ENCODE measurements at places on chromosomes 4 and X.

DNA sequence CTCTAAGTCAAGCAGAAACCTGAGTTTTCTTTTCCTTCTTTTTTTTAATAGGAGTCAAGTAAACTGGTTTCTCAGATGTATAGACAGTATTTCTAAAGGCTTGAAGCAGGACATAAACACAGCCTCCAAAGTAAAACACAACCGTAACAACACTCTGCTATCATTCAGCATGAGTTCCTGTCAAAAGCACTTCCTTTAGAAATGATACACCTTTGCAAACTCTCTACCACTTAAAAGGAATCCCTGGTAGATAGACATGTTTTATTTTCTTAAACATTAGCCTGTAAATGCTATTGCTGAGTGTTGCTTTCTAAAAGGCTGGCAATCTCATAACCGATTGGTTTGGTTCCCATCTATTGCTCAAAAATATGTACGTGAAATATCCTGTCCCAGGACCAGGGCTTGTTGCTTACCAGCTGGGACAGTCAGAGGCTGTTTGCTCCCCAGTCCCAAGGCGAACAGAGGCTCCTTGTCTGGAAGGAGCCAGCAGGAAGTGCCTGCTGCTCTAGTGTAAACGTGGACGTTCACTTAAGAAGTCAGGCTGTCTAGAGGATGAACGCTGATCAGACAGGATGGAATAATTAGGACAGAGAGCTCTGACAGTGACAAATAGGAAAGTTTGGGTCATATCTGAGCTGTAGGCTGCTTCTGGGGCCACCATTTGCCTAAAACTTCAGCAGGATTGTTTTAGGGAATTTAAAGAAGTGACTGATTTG is 173.9 kb upstream of the KLF3 start:
- no peak for DNase-seq

- DNase-seq, result no peak
These were observed 38.1 kb downstream of the PNPLA4 start for GRCh38 chrX:7889135-7889534.

- no peak for DNase-seq
These were observed 67.8 kb upstream of the ETNPPL start for GRCh38 chr4:108830509-108831244.

- DNase-seq, result no peak
These were observed 67.0 kb downstream of the GPC3 start for GRCh38 chrX:133918361-133918771.

DNA sequence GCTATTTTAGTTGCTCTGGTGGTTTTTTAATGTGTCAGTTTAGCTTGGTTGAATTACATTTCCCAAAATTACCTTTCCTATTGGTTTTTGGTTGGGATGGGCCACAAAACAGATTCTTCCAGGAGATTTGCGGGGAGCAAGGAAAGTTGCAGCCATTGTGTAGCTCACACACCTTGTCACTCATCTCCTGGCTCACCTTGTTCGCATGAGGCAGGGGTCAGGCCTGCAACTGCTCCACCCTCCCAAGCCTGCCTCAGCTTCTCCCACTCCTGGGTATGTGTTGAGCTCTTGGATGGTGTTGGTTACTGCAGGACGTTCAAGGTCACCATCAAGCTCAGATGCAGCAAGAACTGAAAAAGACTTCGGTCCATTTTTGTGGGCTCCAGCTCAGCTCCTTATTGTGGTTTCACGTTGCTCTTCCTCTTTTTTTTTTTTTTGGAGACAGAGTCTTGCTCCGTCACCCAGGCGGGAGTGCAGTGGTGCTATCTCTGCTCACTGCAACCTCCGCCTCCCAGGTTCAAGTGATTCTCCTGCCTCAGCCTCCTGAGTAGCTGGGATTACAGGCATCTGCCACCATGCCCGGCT is 95.6 kb upstream of the METTL14 start:
- no peak for DNase-seq

DNA sequence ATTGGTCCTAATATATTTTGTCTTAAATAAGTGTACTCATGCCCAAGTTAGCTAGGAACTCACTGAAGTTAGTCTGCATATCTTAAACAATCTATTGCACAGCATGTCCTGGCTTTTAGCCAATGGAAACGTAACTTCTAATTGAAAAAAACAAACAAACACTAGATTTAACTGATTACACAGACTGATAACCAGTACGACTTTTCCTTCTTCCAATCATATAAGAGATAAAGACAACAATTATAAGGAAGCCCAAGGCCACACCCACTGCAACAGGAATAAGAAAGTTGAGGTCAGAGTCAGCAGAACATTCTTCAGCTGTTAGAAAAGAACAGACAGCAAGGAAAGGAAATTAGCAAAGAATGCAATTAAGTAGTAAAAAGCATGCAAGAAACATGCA is 40.8 kb downstream of the LAMP2 start:
- DNase-seq, result no peak

GRCh38 chrX:32868524-32868895 is 342.8 kb downstream of the DMD start:
- DNase-seq, result no peak

- no peak for DNase-seq
These were observed 18.8 kb upstream of the RPL34 start for GRCh38 chr4:108601532-108601931.

- no peak for DNase-seq
These were observed 71.9 kb upstream of the RPS6KA6 start for GRCh38 chrX:84259868-84260267.

DNA sequence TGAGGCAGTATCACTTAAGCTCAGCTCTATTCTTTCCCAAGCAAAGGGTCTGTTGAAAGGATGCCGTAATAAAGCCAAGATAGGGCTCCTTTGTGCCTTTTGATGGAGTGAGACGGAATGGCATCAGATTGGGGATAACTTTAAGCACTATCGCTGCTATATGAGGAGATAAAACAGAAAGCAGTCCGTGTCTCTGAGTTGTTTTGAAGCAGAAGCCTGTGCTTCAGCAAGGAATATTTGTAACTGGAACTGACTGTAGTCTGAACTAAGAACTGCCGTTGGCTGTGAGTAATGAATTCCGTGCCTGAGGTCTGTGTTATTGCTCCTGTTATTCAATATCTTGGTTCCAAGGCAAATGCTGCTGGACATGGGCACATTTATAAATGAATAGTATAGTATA is 297.4 kb downstream of the ANKRD50 start:
- DNase-seq, result no peak

DNA sequence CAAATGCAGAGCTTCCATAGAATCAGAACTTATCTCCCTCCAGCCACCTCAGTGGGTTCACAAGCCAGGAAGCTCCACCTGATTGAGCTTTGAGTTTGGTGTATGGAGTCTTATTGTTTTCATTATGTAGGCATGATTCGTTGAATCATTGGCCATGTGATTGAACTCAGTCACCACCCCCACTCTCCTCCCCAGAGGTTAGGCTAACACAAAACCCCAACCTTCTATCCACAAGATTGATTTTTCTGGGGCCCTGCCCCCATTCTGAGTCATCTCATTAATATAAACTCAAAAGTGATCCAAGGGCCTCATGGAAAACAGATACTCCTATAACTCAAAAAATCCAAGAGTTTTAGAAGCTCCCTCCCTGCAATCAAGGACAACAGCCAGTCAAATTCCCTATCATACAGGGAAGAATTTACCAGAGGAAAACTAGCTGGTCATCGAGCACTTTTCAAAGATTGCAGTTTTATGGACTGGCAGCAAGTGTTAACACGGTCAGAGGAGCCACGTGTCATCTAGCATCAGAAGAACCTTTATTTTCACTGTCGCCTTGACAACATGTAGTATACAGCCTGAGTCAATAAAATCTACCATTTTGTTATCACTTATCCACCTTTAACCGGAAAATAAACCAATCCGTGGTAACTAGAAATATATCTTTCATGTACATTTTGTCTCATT is 35.9 kb upstream of the GUCY1B1 start:
- DNase-seq, result no peak

DNA sequence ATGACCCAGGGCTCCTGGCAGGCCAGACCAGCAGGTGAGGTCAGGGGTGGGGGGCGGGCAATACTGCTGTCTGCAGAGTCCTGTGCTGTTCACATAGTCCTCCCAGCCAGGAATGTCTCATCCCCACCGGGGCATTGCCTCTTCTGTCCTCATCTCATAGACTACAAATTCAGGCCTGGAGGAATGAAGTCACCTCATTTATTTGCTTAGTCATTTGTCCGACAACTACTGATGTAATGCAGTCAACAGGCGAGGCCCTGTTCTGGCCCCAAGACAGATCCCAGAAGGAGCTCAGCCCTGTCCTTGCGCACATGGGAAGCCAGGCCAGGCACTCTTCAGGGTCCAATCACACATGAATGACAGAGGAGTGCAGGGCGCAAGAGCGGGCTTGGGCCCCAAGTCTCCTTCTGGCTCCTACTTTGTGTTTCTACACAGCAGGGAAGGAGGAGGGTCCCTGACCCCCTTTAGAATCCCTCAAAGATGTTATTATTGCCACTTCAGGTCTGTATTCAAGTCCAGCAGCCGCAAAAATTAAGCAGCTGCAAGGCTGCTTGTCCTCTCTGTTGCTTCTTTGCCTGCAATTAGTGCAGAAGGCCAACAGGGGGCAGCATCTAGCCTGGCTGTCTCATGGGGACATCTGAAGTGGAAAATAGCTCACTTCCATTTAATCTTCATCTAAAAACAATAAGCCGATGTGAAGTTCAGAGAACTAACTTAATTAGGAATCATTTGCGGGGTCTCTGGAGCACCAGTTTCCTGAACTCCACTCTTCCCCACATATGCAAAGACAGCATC is 15.2 kb upstream of the HMX1 start:
- DNase-seq, result no peak

DNA sequence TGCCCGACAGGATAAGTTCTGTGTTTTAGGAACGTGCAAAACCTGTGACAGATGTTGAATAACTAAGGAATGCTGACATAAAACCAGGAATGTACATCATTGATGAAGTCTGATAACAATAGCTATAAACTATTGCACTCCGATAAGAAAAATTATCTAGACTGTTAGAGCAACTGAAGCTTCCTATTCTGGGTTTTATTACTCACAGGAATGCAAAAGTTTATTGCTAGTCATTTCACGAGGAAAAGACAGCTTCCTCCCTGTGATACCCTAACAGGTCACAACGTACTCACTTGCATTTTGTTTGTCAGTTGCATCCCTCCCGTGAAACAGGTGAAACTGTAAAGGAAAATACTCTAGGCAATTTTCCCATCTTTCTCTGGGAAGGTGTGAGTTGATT is 65.9 kb downstream of the CLDN22 start:
- no peak for DNase-seq

- no peak for DNase-seq
These were observed 56.4 kb upstream of the PAK3 start for GRCh38 chrX:111039606-111040005.

GRCh38 chr4:16472537-16472936 is 246.3 kb upstream of the TAPT1 start:
- DNase-seq, result no peak

DNA sequence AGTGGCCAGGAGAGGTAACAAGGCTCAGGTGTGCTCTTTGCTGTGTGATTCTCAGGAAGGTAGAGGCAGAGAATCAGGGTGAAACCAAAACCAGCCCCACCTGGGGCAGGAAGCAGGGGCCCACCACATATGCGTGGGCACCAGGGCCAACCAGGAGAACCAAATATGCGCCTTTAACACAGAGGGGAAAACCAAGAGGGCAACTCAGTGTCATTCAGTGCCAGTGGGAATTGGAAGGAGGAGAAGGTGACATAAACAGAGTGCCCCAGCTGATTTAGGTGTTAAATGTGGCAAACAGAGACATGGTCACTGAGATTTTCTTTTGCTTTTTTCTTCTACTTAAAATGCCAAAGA is 106.8 kb upstream of the MAMLD1 start:
- DNase-seq, result no peak

DNA sequence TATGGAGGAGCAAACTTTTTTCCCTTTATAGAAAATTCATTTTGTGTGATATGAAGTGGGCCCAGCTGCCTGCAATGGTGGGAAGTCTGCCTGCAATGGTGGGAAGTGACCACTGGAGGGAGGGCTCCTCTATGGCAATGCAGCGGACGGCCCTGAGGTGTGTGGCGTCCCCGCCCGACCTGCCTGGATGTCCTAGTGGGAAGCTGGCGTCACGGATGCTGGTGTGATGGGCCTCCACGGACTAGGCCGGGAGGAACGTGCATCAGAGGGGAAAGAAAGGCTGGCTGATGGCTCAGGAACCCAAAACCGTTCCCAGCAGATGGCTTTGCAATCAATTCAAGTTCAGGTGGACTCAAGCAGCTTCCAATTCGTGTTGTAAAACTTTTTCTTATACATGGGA is 177.9 kb downstream of the AFAP1 start:
- no peak for DNase-seq

- DNase-seq, result no peak
These were observed 4.1 kb upstream of the USP11 start for GRCh38 chrX:47228550-47229270.

- no peak for DNase-seq
These were observed 62.6 kb downstream of the TBC1D9 start for GRCh38 chr4:140693562-140693961.

DNA sequence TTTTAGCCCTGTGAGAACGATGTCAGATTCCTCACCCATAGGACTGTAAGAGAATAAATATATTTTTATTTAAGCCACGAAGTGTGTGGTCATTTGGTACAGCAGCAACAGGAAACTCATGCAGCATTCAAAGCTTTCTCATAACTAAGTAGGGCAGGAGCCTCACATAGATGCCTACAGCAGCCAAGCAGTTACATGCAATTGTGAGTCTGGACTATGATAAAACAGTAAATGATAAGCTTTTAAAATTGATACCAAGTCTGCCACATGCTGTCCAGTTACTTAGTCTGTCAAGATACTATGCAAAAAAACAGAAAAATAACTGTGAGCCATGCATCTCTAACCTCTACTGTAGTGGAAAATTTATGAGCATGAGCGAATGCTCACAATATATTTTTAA is 359.6 kb downstream of the HS3ST1 start:
- DNase-seq, result no peak

- DNase-seq, result no peak
These were observed 92.5 kb upstream of the ENPP6 start for GRCh38 chr4:184310171-184310567.

DNA sequence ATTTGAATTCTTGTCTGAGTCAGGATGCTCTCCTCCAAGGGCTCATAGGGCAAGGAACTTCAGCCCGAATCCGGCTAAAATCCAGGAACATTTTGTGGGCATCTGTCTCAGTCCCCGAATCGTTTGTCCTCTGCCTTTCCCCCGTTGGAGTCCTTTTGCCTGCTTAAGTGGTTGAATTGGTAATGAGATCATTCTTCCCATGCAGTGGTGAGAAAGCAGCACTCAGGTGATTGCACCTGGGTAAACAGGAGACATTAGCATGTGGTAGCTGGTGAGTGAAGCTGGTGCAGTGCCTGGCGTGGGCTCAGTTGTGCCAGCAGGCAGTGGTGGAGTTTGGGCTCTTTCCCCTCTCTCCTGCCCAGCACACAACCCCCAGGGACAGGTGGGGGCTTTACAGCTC is 61.9 kb upstream of the MTM1 start:
- DNase-seq, result no peak
